ENCODE measurements at places on chromosomes 11 and 22.

DNA sequence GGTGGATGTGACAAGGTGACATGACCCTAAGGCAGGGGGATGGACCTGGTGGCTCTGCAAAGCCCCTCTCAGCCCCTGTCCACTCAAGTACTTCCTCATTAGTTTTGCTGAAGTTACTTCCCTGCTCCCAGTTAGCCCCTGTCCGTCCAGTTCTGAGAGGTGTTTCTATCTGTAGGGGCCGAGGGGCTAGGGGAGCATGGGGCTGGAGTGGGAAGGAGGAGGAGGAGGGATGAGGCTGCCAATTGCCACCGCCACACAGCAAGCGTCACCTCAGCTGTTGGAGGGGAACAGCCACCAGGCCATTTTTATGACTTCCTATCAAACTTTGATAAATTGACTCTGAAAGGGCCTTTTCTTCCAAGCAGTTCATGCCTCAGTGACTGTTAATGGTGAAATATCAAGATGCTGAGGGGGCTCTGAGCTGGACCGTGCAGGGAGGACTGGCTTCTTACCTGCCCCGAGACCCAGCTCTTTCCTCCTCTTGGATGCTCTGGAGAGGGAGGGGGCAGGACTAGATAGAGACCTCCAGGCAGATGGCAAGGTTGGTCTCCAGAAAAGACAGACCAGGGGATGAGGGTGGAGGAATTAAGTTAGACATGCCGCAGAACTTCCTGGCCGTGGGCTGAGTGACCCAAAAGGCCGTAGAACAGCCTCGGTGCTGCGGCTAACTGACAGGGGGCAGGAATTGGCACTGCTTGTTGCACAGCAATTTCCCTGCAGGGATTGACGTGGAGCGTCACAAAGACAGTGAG, 137.0 kb downstream of the ST3GAL4 start:
- DNase-seq, result no peak

DNA sequence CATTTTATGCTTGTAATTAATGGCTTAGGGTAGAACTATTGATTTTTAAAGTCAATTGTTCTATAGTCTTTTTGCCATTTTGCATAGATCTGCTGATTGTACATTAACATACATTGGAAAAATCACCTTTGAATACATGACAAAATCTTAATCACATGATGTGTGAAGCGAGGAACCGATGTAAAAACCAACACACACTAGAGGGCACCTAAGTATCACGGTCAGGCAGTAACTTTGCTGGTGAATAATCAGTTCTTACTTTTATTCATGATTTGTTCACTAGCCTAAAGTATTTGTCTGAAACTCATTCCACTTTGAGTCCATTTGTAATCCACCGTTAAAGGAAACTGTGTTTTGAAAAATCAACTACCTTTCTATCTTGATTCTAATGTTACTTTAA, 28.2 kb downstream of the JHY start:
- no peak for DNase-seq

- no peak for DNase-seq
Observed at GRCh38 chr11:88508418-88508758, 170.9 kb upstream of the CTSC start.

DNA sequence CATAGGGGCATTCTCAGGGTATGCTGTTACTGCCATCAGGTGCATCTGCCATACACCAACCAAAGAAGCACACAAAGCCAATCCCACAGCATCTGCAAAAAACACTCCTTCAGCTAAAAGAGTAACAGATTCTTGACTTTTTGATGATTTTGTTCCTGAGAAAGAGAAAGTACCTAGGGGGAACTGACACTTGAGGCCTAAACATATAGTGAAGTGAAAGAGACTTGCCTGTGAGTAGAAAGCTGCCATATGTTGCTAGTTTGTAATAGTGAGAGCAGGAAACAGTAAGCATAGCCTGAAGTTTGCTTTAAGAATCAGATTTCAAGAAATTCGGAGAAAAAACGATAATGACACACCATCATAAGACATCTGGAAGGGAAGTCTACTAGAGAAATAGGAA, 97.9 kb upstream of the CTSC start:
- no peak for DNase-seq
